LNCaP clone FGC (cell line): ENCODE measurements at places on chromosomes 11 and 22.

DNA sequence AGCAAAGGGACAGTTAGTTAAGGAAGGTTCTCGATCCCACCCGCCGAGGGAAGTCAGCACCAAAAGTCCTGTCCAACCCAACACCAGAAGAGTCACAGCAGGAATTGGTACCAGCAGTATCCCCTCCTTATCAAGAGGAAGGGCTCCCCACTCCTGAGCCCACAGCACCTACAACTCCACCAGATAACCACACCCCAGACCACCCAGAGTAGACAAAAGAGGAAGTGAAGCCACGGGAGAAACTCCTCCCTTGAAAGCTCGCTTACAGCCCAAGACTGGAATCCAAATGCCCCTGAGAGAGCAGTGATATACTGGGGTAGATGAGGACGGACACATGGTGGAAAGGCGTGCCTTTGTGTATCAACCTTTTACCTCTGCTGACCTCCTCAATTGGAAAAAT lies 7.3 kb upstream of the CD5 start:
- DNase-seq: no peak

DNA sequence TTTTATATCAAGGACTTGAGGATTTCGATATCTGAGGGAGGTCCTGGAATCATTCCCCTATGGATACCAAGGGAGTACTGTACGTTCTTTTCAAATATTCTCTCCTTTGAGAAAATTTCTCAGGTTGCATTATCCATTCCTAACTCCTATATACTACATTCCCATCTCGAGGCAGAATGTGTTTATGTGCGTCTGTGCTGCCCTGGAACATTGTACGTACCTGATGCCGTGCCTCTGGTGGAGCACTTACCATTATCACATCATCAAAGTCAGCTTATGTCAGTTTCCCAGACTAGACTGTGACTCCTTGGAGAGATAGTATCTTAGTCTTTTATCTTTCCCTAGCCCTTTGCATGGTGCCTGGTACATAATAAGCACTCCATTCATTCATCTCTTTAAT lies 21.7 kb downstream of the UBASH3B start:
- DNase-seq: no peak

DNA sequence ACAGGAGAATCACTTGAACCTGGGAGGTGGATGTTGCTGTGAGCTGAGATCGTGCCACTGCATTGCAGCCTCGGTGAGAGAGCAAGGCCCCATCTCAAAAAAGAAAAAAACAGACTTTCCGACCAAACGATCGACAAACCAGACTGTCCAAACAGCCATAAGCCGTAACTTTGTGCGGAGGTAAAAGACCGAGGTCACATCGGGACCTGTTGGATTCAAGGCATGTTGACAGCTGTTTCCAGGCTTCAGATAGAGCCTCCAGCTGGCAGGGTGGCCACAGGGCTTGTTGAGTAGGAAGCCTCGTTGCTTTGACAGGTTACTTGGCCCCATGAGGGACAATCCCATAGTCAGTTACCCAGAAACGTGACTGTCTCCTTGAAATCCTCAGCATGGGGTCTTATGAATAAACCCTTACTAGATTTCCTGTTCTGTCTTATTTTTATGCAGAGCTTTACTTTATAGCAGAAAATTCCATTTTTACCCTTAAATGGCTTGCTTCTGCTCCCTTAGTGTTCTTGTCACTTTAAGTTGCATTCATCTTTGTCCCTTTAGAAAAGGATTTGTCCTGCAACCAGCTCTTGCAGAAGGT lies 22.3 kb downstream of the PPARA start:
- DNase-seq: no peak

- no peak for DNase-seq
These were observed 539.3 kb upstream of the B3GAT1 start for GRCh38 chr11:134951305-134951700.

- no peak for DNase-seq
These were observed 90.0 kb downstream of the BCR start for GRCh38 chr22:23270212-23270733.

- no peak for DNase-seq
These were observed 124.8 kb downstream of the ATG16L2 start for GRCh38 chr11:72939031-72939430.

DNA sequence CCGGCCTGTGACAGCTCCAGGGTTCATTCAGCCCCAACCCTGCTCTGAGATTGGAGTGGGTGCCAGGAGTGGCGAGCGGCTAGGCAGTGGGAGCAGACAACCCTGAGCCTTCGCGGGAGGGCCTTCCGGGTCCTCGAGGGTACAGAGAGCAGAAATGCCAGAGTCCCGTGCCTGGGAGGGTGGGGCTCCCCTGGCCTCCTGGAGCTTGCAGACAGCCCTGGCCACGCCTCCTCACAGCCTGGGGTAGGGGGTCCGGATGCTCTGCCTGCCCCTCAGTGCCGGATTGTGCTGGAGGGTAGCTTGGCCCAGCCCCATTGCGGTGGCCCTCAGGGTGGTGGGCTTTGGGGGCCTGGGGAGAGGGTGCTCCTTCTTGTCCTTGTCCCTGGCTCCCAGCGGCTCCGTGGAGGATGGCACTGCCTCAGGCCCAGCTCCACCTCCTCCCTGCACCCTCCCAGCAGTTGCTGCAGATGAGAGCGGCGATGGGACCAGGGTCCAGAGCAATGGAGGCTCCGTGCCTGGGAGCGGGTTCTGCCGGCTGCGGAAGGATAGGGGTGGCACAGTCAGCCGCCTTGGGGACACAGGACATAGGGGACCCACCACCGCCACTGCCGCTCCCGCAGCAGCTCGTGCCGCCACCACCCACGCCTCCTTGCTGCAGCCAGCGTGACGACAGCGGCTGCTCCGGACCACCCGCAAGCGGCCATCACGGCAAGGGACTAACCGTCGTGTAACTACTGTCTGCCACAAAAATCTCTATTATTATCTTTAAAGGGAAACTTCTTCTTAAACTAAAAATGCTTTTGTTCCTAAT lies 34.9 kb upstream of the OR10G7 start:
- no peak for DNase-seq

- DNase-seq: no peak
These were observed 619.7 kb downstream of the BRD1 start for GRCh38 chr22:49208004-49208402.

- no peak for DNase-seq
These were observed 170.1 kb downstream of the IGLL1 start for GRCh38 chr22:23409976-23410375.

- no peak for DNase-seq
These were observed 35.6 kb upstream of the ACER3 start for GRCh38 chr11:76824980-76825725.

DNA sequence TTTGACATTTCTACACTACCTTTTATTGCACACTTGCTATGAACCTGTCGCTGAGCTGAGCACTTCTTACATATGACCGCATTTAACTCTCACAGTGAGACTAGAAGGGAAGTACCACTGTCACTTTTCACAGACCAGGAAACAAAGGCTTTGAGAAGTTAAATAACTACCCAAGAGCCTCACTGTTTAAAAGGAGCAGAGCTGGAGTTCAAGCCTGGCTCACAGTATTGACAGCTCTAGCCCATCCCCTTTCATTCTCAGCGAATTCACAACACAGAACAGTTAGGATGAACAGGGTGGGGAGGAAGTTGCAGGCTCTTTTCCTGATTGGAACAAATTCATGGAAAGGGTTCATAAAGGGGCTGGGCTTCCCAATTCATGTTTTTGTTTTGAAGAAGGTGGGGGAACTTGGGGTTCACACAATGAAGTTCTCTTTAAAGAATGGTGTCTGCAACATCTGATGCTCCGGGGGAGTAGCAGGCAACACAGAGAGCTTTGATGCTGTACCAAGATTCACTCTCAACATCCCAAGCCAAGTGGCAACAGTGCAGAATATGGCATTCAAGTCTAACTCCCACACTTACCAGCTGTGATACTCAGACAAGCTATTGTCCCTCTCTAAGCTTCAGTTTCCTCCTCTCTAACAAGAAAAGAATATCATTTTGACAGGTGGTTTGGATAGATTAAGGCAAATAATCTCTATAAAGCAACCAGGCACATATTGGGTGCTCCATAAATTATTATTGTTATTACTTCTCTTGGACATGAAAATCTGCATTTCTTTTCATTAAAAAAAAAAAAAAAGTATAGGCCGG lies 17.2 kb downstream of the SCGB1A1 start:
- DNase-seq: no peak

- DNase-seq: no peak
These were observed 1212.5 kb downstream of the LRRC4C start for GRCh38 chr11:40246983-40247382.

- DNase-seq: no peak
These were observed 4.2 kb downstream of the LMO1 start for GRCh38 chr11:8259306-8259959.

DNA sequence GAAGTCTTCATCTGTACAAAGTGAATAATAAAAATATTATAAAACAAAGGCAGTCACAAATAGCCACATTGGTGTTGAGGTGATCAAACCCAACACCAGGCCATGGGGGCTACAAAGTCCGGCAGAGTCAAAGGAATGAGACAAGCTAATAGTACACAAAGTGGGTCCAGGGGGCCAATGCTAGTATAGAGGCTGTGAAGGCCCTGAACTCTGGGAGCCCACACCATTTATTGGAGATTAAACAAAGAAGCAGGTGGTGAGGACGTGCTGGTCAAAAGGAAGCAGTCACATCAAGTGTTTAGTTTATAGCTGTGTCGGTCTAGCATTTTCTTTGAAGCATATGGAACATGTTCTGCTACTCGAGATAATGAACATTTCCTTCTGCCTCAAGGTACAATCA lies 58.6 kb upstream of the CCT8L2 start:
- no peak for DNase-seq

DNA sequence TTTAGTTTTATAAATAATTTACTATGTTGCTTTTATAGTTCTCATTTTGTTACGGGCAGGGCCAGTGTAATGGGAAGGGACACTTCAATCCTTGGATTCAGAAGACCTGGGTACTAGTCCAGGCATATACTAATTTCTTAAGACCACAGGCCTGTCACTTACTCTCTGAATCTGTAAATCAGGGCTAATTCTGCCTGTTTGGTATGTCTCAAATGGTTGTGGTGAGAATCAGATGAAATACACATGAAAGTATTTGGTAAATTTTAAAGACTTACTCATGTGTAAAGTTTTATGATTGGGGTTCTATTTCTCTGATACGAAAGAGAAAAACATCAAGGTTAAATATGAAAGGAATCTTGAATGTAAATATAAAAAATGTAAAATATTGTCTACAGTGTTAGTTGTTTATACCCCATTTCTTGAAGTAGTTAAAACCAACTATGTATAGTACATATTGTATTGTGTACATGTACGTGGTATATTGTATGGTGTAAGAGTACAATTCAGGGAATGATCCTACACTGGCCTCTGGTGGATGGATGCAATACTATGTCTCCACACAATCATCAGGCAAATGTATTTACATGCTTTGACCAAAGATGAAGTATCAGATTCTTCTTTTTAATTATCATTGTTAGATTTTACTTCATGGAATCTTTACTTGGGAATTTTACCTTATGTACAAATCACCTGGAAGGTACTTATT lies 24.5 kb upstream of the RAG2 start:
- DNase-seq: no peak

GRCh38 chr11:110200836-110201235 lies 95.6 kb downstream of the RDX start:
- no peak for DNase-seq

DNA sequence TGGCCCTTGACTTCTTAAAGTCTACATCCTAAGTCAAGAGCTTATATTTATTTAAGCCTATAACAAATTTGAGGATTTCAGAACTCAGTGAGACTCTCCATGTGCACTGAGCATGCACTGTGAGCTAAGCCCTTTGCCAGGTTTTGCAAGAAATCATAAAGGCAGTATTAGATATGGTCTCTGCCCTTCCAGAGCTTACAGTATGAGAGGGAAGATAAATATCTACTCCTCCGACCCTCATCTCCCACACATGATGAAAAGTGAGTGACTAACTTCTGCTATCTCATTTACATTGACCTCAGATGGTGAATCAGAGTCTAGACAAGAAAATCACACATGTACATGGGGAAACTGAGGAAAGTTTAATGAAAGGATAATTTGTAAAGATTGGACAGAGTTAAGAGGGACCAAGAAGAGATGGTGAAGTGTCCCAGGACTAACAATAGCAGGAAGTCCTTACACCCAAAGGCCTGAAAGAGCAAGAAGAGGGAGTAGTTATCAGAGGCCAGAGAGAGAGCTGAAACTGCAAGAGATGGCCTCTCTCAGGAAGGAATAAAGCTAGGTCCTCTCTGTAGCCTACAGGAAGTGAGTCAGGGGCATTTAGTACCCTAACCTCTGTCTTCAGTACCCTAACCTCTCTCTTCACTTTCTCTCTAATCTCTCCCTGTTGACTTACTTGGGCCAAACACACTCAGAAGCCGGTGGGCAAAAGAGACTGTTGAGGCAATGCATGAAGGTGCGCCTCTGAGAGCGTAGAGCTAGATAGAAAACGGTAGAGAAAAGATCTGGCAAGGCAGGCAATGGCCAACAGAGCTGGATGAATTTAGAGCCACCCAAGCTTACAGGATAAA lies 23.0 kb upstream of the BLID start:
- no peak for DNase-seq

- no peak for DNase-seq
These were observed 23.9 kb upstream of the NECTIN1 start for GRCh38 chr11:119752946-119753345.

GRCh38 chr22:27267145-27267544 lies 534.4 kb downstream of the MN1 start:
- DNase-seq: no peak

GRCh38 chr22:17334059-17334458 lies 35.2 kb upstream of the CECR2 start:
- no peak for DNase-seq

DNA sequence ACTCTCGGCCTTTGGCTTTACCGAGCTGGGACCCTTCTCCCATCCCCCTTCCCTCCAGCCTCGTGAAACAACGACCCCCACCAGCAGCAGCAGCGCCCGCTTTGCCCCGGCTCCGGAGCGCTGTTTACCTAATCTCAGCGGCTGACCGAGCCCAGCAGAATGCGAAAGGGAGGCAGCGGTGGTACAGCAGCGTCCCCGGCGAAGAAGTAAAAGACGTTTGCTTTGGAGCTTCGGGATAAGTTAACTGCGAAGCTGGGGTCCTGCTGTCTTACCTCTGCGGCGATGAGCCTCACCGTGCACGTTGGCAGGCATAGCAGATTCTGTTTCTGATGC lies 2.0 kb upstream of the LARGE1 start:
- DNase-seq: no peak

DNA sequence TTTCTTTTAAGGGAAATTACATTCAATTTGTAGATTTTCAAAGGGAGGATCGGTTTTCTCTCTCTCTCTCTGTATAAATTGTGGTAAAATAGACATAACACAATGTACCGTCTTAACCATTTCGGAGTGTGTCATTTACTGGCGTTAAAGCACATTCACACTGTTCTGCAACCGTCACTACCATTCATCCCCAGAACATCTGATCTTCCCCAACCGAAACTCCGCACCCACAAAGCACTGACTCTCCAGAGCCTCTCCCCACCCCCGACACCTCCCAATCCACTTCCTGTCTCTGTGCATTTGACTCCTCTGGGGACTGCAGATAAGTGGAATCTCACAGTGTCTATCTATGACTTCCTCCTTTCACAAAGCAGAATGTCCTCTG lies 15.9 kb upstream of the GRAMD4 start:
- no peak for DNase-seq

- DNase-seq: no peak
These were observed 671.2 kb downstream of the TBC1D22A start for GRCh38 chr22:47433627-47434026.

GRCh38 chr11:6655020-6655789 lies 404 bp downstream of the DCHS1 start:
- DNase-seq: no peak
